Metanephros (tissue), 2 donors: ENCODE measurements at places on chromosomes 11 and 22. TPM values are rescaled to one million over a fixed set of nuclear protein-coding genes. Genes with fewer than 3 reads are reported as not detected.

SNX15 gene
- total RNA-seq, result 21.5 TPM

NNMT gene
- 14.5 TPM for total RNA-seq

ZNF215 gene
- 2.2 TPM for total RNA-seq

OR51S1 gene
- total RNA-seq, result not detected

DDI1 gene
- not detected for total RNA-seq

OR52E4 gene
- total RNA-seq, result not detected

CD3D gene
- 1.4 TPM for total RNA-seq

TCN1 gene
- total RNA-seq, result 1.4 TPM

ZNF280B gene
- total RNA-seq, result 2.0 TPM

GAB2 gene
- 12.0 TPM for total RNA-seq

CARNS1 gene
- total RNA-seq, result 8.8 TPM
